ENCODE measurements at places on chromosomes 6 and 20.

- DNase-seq: no peak
These were observed 331.1 kb upstream of the HSF2 start for GRCh38 chr6:122068291-122068769.

DNA sequence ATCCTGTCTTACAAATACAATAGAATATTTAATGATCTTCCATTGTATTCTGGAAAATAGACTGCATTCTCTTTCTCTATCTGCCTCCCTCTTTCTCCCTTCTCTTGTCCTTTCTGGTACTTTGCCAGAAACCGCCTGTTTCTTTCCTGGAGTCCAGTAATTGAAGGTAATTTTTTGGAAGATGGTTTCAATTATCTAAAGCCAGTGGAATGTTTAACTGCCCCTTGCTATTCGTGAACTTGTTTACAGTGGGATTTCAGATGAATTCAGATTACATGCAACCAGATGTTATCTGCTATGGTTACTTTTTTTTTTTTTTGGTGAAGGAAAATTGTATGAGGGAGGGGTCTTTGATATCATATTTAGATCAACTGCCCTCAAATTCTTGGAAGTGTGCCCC lies 655.5 kb upstream of the FLRT3 start:
- no peak for DNase-seq

DNA sequence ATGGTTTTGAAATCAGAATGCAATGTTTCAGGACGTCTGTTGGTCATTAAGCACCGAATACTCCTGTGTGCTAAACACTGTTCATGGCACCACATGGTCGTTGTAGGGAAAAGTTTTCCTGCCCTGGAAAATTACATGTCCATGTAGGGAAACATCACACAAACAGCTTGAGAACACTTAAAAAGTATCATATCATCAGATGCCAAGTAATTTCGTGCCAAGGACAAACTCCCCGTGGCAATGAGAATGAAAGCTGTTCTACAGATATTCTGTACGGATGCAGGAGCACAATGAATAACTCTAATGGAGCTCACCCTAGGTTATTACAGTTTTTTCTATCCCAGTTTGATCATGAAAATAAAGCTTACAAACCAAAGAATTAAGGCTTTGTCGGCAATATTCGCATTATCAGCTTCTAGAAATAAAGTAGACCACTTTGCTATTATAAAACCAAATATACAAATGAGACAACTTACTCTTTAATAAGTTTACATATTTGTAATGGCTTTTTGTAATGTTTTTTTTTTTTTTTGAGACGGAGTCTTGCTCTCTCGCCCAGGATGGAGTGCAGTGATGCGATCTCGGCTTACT lies 4.6 kb upstream of the DST start:
- DNase-seq: no peak

DNA sequence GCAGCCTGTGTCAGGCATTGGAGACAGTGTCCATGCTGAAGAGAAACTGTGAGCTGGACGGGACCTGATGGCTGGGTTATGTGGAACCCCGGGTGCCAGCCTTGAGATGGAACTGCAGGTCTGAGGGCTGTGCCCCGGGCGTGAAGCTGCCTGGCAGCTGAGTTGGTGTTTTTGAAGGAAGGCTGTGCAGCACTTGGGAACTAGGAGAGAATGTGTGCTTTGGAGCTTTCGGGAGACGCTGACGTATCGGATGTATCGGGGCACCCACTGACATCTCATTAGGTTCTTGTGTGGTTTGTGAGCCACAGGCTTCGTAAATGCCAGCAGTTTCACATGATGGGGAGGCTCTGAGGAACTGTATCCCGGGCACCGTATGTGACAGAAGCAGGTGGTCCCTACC lies 2.2 kb downstream of the DLGAP4 start:
- no peak for DNase-seq

DNA sequence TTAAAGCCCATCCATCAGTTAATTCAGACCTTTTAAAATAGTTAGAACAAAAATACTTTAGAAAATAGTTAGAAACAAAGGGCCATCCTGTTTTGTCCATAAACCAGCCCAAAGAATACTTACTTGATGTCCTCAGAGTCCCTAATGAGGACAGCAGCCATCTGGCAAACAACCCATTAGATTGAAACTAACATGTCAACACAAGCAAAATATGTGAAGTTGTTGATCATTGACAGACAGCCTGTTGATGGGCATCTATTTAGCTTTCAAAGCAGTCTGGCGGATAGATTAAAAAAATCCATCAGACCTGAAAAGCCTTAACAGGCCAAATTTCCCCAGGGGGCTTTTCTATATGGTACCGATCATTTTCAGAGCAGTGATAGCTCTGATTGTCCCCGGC lies 154.2 kb upstream of the TSHZ2 start:
- DNase-seq: no peak

- DNase-seq: peak; percentile 70
These were observed 6.8 kb downstream of the ADA start for GRCh38 chr20:44644667-44645131.

DNA sequence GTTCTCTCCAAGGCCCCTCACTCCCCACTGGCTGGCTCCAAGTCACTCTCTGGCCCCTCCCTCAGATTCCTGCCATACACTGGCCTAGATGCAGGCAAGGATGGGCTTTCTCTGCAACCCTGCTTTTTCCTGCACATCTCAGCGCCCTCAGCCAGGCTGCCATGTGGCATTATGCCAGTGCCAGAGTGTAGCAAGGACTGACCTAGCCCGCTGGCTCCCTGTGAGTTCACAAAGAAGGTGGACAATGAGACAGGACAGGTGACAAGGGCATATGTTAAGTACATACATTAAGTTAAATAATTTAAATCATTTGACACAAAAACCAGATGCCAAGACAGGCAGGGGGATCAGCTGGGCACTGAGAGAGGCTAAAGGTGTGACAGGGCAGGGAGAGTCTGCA lies 394.6 kb downstream of the ZFAND3 start:
- DNase-seq: no peak

DNA sequence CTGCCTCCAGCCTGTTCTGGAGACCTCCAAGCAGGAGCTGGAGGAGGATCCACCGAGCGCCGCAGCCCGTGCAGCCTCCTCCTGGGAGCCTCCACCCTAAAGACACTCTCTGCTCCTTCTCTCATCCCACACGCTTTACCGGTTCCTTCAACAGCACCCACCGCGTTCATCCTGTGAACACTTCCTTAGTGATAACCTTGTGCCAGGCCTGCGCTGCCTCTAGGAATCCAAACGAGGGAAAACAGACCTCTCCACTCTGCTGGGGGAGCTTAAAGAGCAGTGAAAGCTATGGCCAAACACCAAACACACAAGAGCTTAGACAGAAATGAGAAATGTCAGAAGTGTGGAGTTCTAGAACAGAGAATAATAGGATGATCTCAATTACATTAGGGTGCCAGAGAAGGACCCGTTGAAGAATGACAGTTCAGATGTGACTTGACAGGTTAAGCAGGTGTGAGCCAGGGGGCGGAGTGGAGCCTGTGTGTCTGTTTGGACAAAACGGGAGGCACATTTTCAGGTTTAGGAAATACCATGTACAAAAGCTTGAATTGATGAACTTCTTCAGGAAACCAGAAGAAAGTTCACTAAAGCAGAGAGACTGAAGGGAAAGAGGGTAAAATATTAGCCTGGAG lies 28.5 kb upstream of the HLA-DRB5 start:
- no peak for DNase-seq
